ENCODE measurements at places on chromosomes 11 and 22.

- DNase-seq, result no peak
Measured at GRCh38 chr11:36305047-36305446, 9.0 kb downstream of the PRR5L start.

GRCh38 chr11:93653571-93653970, 7.9 kb upstream of the CEP295 start:
- no peak for DNase-seq

- DNase-seq, result no peak
Measured at GRCh38 chr11:95442531-95443050, 211.6 kb upstream of the SESN3 start.

DNA sequence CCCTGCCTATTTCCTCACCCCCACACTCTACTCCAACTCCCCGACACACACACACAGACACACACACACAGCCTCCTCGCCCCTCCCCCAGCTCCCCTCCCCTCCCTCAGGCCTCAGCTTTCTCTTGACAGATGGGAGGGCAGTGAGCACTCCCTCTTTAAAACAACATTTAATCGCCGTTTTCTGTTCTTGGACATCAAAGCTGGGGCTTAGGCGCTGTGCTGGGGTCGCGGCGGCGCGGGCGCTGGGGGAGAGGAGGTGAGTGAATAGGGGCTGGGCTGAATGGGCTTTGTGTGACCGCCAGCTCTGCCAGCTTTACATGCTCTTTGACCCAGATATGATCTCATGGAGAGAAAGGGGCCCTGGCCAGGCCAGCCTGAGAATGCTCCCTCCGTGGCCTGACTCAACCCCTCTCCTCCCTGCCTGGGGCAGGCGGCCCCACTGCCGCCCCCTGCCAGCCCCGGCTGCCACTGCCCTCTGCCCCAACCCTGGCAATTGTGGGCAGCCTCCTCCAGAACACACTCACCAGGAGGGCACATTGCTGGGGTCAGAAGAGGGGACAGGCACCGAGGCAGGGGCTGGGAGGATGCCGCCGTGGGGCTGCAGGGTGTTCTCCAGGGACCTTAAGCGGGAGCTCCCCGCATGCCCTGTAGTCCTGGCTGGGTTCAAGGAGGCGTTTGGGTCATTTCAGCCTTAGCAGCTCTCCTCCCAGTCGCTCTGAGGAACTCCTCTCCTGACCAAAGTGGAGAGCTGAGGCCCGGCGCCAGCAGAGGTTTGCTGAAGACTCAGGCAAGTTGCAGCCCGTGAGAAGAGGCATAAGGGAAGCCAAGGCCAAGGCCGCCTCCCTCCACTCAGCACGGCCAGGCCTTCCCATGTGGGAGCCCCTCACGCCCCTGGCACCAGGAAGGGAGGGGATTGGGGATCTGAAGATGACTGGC, 38.3 kb upstream of the NNMT start:
- no peak for DNase-seq

- no peak for DNase-seq
Measured at GRCh38 chr11:63510360-63511047, 4.6 kb downstream of the LGALS12 start.

GRCh38 chr11:118666371-118666770, 13.1 kb downstream of the TREH start:
- no peak for DNase-seq

DNA sequence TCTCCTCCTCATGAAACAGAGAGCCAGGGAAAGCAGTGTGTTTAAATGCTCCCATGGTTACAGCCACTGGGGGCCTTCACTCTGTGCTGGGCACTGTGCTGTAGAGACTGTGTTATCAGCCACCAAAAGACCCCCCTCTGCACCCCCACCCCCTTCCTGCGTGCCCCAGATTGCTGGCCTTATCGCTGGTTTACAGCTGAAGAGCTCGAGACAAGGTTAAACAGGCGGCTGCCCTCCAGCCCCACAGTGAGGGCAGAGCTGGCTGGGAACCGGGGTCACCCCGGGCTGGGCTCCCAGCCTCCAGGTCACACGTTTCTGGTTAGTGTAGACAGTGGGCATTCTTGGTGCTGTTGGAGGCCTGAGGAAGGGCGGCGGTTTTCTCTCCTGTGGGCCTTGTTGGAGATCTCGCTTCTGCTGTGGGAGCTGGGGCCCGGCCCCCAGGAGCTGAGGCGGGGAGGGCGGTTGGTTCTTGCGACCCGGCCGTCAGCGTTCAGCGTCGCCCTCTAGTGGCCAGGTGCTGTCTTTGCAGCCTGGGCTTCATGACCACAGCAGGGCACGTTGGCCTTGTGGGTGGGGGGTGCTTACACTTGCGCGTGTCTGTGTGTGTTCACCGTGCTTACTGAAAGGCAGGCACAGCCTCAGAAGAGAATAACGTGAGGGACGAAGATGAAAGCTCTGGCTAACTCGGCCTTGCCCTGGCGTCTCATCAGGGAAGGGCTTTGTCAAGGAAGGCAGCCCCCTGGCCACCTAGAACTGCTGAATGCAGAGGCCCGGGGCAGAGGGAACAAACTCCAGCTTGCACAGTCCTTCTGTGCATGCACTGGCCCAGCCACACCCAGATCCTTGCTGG, 40.8 kb downstream of the TBC1D22A start:
- DNase-seq, result no peak

DNA sequence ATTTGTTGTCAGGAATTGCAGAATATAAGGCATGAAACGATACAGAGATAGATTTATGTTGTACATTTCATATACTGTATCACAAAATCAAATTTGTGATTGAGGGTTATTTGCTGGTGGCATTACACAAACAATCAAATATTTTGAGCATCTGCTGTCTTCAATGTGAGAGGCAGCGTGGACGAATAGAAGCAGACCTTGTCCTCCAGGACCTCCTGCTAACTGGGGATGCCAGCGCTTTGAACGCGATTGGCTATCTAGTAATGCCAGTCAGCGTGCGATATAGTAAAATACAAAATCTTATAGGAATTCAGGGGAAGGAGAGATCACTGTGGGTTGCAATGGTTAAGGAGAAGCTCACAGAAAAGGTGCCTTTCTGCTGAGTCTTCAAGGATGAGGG, 631 bp upstream of the SNX19 start:
- no peak for DNase-seq

- peak; percentile 31 for DNase-seq
Measured at GRCh38 chr22:40348025-40348658, 1.8 kb downstream of the ADSL start.

GRCh38 chr11:111942829-111943228, 5.7 kb downstream of the DIXDC1 start:
- peak; percentile 60 for DNase-seq

- DNase-seq, result no peak
Measured at GRCh38 chr11:28491431-28491830, 383.2 kb downstream of the METTL15 start.

GRCh38 chr22:22461111-22461510, 47.4 kb downstream of the ZNF280B start:
- DNase-seq, result no peak

DNA sequence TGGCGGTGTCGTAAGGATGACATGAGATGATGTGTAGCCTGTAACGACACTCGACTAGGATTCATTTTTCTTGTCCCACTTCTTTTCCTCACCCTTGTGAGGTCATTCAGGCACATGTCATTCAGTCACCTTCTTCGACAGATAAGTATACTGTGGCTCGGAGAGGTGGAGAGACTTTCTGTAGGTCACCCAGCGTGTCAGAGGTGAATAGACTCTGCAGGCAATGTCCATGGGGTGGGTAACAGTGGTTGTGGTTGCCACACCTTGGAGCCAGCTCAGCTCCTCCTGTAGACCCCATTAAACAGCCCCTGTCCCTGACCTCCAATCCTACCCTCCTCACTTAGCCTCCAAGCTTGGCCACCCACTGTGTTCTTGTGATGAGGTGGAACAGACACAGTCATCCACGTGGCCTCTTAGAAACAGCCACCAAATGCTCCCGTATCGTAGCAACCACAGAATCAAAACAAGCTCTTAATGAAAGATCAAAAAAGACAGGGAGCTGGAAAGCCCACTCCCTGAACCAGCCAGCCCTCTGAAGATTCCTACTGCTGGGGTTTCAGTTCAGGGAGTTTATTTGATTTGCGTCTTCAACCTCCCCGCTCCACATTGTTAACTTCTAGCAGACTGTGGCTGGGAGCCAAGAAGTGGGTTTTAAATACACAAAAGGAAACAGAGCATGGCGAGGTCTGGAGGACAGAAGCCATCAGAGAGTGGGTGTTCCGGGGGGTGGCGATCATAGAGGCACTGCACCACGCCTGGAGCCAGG, 89.0 kb upstream of the GRK3 start:
- DNase-seq, result peak; percentile 38

DNA sequence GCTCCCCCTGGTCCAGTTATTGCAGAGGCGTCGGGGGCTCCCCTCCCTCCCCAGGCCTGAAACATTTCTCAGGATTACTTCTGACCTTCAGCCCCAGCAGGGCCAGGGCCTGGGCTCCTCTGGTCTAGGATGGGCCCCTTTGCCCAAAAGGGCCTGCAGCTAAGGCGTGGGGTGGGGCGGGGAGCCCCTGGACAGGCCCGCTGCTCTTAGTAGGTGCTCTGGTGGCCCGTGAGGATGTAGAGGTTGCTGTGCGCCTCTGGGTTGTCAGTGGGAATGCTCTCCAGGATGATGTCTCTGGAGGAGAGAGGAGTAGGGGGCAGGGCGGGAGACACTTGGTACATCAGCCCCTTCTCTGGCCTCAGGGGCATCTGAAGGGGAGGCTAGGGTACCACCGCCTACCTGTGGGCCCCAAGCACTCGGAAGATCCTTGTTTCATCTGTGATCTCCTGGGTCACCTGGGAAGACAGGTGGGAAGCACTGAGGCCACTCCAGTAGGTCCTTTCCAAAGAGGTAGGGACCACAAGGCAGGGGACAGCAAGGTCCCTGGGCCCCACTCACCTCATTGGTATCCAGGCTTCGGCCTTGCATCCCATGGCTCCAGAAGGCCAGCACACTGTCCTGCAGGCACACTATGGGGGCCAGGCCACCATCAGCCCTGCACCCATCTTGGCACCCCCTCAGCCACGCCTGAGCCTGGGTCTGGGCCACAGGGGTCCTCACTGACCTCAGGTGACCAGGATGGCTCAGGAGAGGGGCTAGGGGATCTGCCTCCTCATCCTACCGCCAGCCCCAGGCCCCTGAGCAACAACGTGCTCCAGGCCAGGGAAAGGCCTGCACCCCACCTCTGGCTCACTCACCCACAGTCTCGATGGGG, 11.2 kb upstream of the SF1 start:
- DNase-seq, result no peak

- DNase-seq, result no peak
Measured at GRCh38 chr11:30710221-30710620, 124.1 kb upstream of the MPPED2 start.

DNA sequence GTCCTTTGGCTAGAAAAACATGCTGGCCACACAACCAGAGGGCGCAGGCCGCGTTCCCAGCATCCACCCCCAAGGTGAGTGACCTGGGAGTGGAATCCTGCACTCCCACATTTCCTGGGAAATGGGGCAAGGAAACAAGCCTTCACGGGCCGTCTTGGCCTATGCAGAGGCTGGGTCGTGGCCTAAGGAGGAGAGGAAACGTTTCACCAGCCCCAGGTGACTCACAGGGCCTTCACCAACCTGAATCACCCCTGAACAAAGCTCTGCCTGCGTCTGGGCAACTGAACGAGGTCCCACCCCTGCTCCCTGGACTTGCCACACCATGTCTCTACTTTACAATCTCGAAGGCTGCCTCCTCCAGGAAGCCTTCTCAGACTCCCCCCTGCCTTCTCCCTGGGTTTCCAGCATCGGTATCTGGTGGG, 13.2 kb downstream of the MYH9 start:
- peak; percentile 89 for DNase-seq

GRCh38 chr11:36098853-36099375, 155.1 kb downstream of the LDLRAD3 start:
- DNase-seq, result no peak

DNA sequence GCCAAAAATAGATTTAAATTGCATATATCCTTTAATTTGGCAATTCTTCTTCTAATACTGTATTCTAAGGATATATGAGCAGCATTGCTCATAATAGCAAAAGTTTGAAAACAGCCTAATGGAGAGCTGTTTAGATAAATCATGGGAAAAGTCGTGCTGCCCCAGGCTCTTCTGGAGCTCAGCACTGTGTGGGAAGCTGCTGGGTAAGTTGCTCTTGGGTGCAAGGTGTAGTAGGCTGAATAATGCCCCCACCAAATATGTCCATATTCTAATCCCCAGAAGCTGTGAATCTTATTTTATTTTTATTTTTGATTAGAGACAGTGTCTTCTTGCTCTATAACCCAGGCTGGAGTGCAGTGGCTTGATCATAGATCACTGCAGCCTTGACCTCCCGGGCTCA, 34.9 kb upstream of the WEE1 start:
- DNase-seq, result no peak

DNA sequence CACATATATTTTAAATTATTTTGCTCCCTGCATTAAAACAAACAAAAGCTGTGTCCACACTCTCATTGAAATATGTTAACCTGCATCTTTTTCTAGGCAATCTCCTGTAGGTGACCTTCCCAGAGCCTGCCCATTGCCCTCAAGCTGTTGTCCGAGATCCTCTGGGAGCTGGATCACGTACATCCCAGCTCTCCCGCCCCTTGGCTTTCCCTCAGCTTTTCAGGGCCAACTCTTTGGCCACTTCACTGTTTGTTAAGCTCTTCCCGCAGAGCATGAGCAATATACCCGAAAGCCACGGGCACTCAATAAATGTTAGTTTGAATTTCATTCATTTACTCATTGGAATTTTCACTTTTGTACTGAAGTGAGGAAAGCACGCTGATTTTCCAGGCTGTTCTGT, 32.2 kb downstream of the ELMOD1 start:
- no peak for DNase-seq

GRCh38 chr11:32279672-32280071, 155.7 kb downstream of the WT1 start:
- no peak for DNase-seq

GRCh38 chr22:39013942-39014722, at the start of gene APOBEC3C:
Gene APOBEC3C, plus strand, starts transcription at chr22:39014257. Its CDS starts 106 bp downstream, at chr22:39014363.
- DNase-seq, result peak; percentile 75

- no peak for DNase-seq
Measured at GRCh38 chr11:13065200-13065787, 56.2 kb downstream of the RASSF10 start.

GRCh38 chr11:127205688-127206217, 205.2 kb upstream of the KIRREL3 start:
- no peak for DNase-seq

GRCh38 chr11:15976433-15977045, 379.8 kb downstream of the SOX6 start:
- DNase-seq, result no peak

DNA sequence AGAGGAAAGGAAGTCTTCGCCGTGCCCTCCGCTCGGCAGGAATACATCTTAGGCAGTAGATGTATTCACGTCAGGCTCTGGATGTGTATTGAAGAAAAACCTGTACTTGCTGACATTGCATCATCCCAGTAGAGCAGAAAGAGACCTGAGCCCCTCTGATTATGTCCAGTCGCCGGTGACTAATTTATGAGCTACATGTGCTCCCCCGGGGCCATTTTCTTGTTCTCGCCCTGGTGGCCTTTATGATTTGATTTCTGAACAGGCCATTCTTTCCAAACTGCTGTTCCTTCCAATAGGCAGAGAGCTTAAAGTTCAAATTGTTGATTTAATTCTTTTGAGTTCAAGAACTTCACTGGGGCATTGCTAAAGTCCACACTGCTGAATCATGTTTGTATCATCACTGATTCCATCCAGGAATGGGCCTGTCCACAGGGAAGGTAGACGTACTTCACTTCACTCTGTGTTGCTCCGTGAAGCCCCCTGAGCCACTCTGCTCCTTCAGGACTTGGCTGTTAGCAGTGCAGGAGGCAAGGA, 137.3 kb upstream of the RASSF10 start:
- no peak for DNase-seq

GRCh38 chr11:5507177-5507932, 2.4 kb downstream of the UBQLN3 start:
- no peak for DNase-seq

GRCh38 chr11:65945941-65946558, 770 bp downstream of the TSGA10IP start:
- no peak for DNase-seq
